ENCODE measurements at places on chromosomes 5 and 9.

DNA sequence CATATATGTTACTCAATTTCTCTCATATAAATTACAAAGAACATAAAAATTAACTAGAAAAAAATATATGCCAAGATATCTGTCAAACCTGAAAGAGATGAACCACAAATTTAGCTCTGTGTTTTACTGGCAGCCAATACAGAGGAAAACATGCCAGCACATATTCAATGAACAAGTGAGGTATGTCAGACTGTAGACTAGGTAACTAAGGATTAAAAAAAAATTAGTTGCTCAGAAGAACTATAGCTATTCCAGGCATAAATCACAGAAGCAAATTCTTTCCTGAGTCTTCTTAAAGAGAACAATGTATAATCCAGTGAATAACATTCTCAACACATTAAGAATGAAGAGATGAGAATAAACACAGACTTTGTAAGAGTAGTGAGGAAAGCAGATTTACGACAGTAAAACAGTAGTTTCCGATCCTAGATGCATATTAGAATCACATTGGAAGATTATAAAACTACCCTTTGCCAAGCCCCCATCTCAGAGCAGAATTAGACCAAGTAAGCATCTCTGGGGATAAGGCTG lies 20.6 kb upstream of the CAAP1 start:
- no peak for DNase-seq

- DNase-seq = no peak
Measured at GRCh38 chr9:87714819-87715218, 11.1 kb upstream of the CTSL start.

- DNase-seq = no peak
Measured at GRCh38 chr5:139694556-139695177, 46.5 kb downstream of the CXXC5 start.

GRCh38 chr5:7869474-7870136 lies 657 bp downstream of the MTRR start:
- peak; percentile 10 for DNase-seq

GRCh38 chr9:107144475-107144874 lies 138.6 kb upstream of the RAD23B start:
- DNase-seq = peak; percentile 73

DNA sequence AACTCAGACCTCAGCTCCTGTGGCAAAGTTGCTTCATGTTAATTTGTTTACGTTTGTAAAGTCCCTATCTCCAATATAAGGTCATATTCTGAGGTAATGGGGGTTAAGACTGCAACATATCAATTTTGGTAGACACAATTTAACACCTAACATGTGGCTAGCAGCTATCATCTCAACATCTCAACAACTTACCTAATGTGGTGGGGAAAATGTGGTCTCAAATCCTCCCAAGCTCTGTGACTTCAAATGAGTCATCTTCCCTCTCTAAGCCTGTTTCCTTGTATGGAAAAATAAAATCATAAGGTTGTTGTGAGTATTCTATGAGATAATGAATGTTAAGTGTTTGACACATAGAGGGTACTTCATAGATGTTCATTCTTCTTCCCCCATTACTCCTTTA lies 443.3 kb downstream of the CDK5RAP2 start:
- DNase-seq = no peak

DNA sequence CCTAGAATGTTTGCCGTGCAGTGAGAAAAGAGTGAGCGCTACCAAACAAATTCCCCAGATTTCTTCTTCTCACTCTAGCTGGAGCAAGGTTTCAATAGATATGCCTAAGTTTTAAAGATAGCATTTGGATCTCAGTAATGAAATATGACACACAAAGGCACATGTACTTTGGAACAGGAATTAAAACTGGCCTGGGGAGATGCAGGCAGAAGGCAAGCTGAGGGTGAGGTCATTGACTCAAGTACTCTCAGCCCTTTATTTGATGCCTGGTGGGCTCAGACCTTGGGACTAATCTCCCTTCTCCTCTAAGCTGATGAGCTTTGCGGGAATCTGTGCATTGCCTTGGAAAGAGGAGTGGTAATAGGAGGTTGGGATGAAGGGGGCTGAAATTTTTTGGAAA lies 323.3 kb upstream of the SLC30A5 start:
- DNase-seq = no peak

DNA sequence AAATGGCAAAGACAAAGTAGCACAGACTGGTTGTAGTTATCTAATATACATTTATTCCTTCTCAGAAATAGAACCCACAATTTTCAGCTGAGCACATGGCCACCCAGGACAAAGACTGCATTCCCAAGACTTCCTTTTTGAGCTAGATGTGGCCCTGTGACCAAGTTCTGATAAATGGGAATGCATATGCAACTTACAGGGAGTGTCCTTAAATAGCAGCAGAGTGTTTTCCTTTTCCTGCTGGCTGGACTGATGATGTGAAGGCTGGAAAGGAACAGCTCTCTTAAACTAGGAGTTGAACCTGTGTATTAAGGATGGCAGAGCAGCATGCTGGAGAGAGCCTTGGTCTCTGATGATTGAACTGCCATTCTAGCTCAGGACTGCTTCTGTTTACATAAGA lies 74.7 kb upstream of the TNPO1 start:
- DNase-seq = no peak
